ENCODE measurements at places on chromosomes 16 and 17.

DNA sequence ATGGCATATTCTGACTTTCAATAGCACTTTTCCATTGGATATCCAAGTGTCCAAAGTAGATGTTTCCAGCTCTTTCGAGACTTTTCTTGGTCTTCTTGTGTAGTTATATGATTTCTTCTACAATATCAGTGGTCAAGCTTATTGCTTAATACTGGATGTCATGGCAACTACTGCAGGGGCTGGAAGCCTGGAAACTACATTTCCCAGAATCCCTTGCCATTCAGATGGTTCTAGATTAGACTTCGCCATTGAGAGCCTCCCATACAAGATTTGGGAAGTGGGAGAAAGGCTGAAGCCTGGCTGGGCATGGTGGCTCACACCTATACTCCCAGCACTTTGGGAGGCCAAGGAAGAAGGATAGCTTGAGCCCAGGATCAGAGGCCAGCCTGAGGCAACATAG is 153.6 kb downstream of the C16orf95 start:
- DNase-seq: no peak

DNA sequence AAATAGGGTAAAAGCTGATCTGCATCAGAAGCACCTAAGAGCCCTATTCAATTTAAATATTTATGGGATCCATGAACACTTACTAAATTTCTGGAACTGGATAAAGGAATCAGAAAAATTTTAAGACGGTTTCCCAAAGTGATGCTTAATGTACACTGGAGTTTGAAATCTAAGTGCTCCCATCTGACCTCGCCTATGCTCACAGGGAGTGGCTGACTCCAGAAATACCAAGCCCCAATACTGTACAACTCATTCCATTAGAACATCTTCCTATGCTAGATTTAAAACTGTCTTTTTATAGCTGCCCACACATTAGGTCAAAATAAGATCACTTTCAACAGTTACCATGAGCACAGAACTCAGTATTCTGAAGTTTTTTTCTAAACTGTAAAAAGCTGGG is 1214.6 kb downstream of the CDH11 start:
- no peak for DNase-seq

- no peak for DNase-seq
These were observed 71.0 kb upstream of the DOC2B start for GRCh38 chr17:252456-252855.

DNA sequence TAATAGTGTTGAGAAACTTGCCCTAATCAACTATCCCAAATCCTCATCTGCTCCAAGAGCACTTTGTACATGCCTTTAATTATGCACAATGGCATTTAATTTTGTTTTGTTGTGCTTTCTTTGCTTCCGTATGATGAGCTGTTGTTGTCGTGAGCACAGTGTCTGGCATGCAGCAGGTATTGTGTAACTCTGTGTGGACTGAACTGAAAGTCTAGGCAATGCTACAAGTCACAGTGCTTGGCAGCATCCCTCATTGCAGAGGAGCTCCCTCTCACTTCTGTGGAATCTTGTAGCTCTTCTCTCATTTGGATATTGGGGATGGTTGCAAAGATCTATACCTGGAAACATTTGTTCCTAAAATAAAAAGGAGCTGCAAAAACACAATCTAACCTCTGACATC is 502.2 kb upstream of the CA10 start:
- no peak for DNase-seq

GRCh38 chr16:27378871-27379481 is 23.0 kb upstream of the IL21R start:
- no peak for DNase-seq

All from epithelial cell of esophagus (primary cell).